ENCODE measurements at places on chromosomes 12 and 14.
A peak's percentile ranks its signal among the peaks of the same experiment; 100 is the strongest.

DNA sequence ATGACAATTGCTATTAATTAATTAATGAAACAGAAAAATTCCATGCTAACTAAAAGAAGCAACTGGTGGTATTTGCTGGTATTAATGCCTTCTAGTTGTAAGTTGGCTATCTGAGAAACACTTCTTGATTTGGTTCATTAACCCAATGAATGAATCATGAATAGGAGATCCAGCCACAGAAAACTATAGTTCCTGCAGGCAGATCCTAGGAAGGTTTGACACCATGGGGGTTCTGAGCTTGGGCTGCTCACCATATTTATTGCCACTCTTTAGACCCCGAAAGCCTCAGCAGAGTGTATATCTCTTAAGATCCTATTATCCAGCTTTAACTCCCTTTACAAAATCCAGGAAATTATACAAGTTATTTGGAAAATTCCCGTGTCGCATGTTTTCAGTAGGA, 81.4 kb upstream of the REP15 start:
- DNase-seq, result no peak

- DNase-seq, result no peak
Observed at GRCh38 chr12:62268956-62269355, 8.8 kb downstream of the USP15 start.

DNA sequence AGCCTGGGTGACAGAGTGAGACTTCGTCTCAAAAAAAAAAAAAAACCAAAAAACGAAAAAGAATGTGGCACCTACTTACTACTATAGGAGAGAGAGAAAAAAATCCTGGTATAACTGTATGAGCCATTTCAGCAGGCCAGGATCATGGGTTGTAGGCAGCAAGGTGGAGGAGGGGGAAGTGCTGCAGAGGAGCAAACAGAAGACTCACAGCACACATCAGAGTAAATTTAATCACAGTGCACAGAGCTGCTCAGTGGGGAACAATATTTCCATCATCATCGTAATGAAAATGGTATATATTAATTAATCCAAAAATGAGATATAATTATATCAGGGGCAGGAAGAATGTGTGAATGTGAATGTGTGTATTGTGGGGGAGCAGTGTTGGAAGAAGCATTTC, 175.8 kb downstream of the SLC2A13 start:
- DNase-seq, result no peak

DNA sequence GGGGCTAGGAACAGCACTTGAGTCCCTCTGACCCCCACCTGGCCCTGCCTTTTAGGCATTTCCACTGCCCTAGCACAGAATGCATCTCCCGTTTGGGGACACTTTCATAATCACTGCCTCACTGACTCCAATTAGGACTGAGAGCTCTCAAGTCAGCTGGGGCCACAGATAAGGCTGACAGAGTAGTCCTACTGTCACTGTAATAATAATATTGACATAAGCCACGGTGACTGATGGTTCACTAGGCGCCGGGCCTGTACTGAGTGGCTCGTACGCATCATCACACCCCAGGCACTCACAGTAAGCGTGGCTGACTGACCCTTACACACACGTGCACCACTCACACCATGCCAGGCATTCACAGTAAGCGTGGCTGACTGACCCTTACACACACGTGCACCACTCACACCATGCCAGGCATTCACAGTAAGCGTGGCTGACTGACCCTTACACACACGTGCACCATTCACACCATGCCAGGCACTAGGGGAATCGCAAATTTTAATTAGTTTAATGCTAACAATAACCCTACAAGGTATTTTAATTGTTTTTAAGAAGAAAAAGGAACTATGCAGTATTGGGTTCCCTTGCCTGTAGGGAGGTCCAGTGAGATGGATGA, 87.7 kb downstream of the CHGA start:
- DNase-seq, result no peak

GRCh38 chr12:109998241-109998903, 858 bp upstream of the ANKRD13A start:
- DNase-seq, result no peak

GRCh38 chr14:79089576-79089975, 919.4 kb downstream of the NRXN3 start:
- DNase-seq, result no peak

DNA sequence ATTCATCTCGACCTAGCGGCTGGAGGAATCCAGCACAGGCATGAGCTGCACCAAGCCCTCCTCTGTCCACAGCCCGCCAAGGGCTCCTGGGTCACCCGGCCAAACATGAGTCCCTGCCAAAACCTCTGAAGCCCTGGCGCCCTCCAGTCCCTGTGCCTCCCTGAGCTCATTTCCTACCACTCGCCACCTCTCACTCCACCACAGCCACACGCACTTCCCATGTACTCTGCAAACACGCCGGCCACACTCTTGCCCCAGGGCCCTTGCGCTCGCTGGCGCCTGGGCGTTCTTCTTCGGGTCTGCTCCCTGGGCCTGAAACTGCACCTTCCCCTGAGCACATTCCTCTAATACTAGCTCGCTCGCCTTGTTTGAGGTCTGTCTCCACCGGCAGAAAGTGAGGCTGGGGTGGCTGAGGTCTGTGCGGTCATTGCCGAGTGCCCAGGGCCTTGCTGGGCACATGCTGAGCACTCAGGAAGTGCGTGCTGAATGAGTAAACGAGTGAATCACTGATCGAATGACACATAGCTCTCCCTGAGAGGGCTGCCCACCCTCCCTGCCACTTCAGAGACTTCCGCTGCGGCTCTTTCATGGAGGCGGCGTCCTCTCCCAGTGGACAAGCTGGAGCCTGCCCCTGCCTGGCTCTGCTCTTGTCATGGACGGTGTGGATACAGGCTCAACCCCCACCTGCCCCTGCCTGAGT, 33.7 kb upstream of the DLK1 start:
- no peak for DNase-seq

DNA sequence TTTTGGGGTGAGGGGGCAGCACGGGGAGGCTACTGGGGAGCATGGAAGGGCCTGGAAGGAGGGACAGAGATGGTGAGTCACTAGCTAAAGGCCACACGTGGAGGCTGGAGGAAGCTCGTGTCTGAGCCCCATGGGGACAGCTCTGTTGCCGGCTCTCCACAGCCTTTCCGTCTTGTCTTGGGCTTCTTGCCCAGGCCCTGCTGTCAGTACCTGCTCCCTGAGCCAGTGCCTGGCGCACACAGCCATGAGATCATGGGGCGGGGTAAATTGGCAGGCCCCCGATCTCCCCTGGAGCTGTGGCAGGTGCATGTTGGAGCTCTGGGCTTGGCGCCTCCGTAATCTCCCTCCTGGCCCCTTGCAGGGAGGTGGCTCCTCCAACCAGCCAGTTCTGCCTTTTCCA, 16.1 kb upstream of the KRT80 start:
- peak; percentile 77 for DNase-seq

DNA sequence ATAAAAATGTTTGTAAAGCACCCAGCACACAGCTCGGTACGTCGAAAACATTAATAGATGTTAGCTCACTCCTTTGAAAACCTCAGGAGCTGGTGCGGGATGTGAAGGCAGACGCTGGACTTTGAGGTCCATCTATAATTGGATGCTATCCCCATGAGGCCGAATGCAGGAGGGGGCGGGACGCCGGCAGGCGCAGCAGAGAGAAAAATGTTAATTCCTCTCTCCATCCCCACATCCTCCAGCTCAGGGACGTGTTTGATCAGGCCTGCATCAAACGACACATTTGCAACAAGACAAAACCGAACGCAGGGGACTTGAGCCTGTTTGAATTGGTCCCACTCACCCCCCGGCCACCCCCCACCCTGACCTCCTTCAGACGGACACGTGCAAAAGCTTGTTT, 231.0 kb downstream of the RBM19 start:
- DNase-seq, result no peak

GRCh38 chr12:27644158-27644845, 51.9 kb upstream of the REP15 start:
- no peak for DNase-seq

DNA sequence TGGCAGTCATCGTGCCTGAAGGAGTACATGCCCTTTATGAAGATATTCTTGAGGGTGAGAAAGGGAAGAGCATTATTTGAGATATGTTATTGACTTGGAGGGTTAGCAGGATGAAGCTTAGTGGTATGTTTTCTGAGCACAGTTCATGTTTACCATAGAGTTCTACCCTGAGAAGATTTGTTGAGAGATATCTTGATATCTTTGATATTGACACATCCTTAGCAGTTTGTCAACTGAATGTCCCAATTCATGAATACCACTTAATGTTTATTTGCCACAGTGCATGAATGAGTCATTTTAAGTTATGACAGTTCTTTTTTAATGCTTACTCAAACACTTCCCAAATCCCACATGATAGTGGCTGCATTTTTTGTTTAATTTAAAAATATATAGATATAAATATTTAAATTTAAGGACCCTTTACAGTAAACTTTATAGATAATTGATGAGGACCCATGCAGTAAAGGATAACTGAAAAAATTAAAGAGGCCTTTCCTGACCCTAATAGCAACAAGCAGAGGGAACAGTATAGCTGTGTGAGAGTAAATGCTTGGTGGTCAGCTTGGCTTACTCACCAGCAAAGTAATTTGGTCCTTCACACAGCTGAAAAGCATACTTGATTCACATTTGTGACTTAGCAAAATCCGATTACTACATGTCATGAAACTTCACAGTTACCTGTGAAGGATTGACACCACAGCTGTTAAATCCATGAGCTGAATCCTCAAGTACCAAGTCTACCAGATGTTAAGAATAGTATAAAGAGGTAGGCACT, 25.8 kb downstream of the SLC39A9 start:
- no peak for DNase-seq

DNA sequence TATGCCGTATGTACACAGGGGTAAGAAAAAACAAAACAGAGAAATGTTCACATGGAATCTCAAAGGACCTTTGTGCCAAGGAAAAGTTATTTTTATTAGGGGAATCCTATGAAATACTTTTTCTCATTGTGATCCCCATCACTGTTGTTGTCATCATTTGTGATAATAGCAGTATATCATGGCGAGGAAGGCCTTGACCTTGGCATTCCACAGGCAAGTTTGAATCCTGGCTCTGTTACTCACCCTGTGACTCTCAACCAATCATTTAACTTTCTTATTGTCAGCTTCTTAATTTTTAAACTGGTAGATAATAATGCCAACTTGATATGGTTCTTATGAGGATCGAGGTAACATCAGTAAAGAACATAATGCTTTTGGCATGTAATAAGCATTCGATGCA, 142.2 kb upstream of the DDHD1 start:
- DNase-seq, result no peak

- DNase-seq, result no peak
Observed at GRCh38 chr12:51832354-51833107, 16.0 kb downstream of the FIGNL2 start.

DNA sequence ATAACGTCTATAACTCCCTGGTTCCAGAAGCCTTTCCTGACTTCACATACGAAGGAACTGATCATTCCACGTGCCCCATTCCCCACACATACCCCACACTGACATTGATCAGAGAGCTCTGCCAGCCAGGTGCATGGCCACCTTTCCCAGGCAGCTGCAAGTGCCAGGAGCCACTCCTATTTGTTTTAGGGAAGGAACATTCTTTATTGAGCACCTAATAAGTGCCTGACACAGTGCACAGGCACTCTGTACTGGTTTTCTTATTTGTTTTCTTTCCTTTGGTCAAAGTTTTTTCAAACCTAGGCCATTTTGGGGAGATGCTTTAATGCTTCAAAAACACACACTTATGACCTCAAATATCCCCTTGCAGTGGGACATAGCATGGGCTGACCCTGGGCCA, 50.0 kb downstream of the PITPNM2 start:
- DNase-seq, result no peak

DNA sequence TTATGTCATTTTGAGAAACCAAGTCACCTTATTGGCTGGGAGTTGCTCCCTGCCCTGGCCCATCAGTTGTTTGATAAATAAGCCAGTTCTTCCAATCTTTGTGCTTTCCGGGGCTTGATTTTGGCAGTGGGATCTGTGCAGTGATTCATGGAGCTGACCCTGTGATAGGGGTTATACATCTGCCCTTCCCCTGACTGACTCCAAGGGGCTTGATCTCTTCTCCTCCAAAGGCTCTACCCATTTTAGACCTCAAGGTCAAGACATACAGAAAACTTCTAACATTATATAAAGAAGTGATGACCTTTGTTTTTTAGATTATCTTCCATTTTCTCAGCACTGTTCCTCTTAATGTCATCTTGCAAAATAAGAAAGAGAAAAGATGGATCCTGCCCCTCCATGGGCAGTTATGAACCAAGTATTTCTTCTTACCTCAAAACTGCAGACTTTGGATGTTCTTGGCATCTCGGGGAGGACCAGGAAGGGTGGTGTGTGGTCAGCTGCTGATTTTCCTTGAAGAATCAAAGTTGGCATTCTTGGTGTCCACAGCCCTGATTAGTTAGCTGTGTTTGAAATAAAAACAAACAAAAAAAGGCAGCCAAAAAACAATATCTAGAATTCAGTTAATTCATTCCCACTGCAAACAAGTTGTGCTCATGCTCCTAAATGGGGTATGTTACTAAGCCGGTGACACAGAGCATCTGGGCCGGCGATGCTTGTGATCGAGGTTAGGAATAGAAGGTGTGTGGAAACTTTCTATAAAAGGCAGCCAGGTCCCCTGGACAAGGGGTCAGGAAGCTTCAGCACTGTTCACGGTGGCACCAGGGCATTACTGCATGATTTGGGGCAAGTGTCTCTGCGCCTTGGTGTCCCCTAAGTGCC, 120.2 kb downstream of the SAMD4A start:
- peak; percentile 65 for DNase-seq

DNA sequence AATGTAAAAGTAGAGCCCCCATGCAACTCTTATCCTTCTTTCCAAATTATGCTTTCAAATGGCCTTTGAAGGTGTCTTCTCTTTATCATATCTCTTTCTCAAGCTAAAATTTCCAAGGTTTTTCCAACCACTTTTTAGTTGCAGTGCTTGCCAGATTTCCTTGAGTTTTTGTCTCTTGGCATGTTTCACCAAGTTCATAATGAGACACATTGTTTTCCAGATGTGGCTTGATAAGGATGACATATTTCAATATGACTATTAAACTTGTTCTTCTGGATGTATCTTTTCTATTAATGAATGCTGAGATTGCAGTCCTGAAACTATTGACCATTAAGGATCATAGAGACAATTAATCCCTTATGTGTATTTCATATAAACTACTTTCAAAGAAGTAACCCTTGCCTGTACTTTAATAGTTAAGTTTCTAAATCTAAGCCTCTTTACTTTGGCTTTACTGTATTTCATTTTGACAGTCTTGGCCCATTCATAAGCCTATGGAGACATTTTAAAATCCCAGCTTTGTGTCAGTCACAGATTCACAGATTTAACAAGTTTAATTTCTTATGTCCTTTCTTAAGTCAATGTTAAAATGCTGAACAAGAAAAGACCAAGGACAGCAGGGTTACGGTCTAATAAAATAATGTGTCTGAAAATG, 151.5 kb downstream of the LRFN5 start:
- no peak for DNase-seq

- no peak for DNase-seq
Observed at GRCh38 chr14:95361373-95362137, 41.8 kb upstream of the CLMN start.

DNA sequence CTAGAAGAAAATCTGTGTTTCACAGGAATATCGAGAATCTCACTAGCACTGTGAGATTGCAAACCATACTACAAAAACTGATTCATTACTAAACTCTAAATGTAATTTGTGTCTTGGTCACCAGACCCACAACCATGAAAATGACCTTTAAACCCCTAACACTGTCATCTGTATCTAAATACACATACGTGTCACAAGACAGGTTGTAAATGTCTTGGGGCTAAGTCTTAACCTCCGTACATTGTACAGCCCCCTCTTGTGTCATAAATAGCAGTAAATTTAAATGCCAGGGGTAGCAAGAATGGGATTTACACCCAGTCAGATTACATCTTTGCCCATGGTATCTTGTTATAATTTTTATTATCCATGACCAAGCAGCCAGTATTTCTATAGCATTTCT, 117.3 kb downstream of the GPR135 start:
- DNase-seq, result no peak

GRCh38 chr14:50089208-50089607, 27.2 kb downstream of the VCPKMT start:
- no peak for DNase-seq
